ENCODE measurements at places on chromosomes 7 and 10. TPM values are rescaled to one million over a fixed set of nuclear protein-coding genes. Genes with fewer than 3 reads are reported as not detected.

Gene RBM20
- polyA plus RNA-seq, result not detected

Gene CHAT
- not detected for polyA plus RNA-seq

Gene AKR1B1
- 141 TPM for polyA plus RNA-seq

Gene TUBGCP2
- 19.6 TPM for polyA plus RNA-seq

Gene FOXP2
- not detected for polyA plus RNA-seq

Gene SLC29A3
- 14.5 TPM for polyA plus RNA-seq

Gene NOS3
- polyA plus RNA-seq, result 2.8 TPM

Gene FAM241B
- polyA plus RNA-seq, result not detected

Gene BHLHA15
- polyA plus RNA-seq, result 1.8 TPM

Gene CPA2
- polyA plus RNA-seq, result not detected

Gene SEMA3D
- 0.99 TPM for polyA plus RNA-seq

Gene COPS6
- polyA plus RNA-seq, result 128 TPM

Gene OIT3
- not detected for polyA plus RNA-seq

Gene RET
- polyA plus RNA-seq, result not detected

Gene SEC31B
- polyA plus RNA-seq, result 0.55 TPM

Gene NAT16
- polyA plus RNA-seq, result not detected

Gene HECW1
- not detected for polyA plus RNA-seq

Gene MALRD1
- polyA plus RNA-seq, result not detected

Gene PTPRZ1
- polyA plus RNA-seq, result not detected

Gene LLCFC1
- not detected for polyA plus RNA-seq

Gene TMEM270
- not detected for polyA plus RNA-seq

Gene INMT
- polyA plus RNA-seq, result not detected

Gene WNT8B
- not detected for polyA plus RNA-seq

Gene ZNHIT1
- polyA plus RNA-seq, result 49.2 TPM

Gene GPR146
- polyA plus RNA-seq, result 2.6 TPM

Gene ZNF518A
- polyA plus RNA-seq, result 14.3 TPM

Gene C10orf143
- polyA plus RNA-seq, result 15.6 TPM

Gene SHTN1
- polyA plus RNA-seq, result not detected

Gene RSPH10B2
- not detected for polyA plus RNA-seq

Gene IFIT2
- polyA plus RNA-seq, result 10.1 TPM

Gene EGR2
- 3.1 TPM for polyA plus RNA-seq

Gene LIPN
- polyA plus RNA-seq, result not detected

Gene TNPO3
- polyA plus RNA-seq, result 36.2 TPM

Gene NEUROG3
- not detected for polyA plus RNA-seq

Gene GATA3
- 0.14 TPM for polyA plus RNA-seq

Gene DLG5
- polyA plus RNA-seq, result not detected

Gene UBE2H
- 58.3 TPM for polyA plus RNA-seq

Gene PROSER2
- not detected for polyA plus RNA-seq

Gene VSTM4
- polyA plus RNA-seq, result 0.11 TPM

Gene GDF2
- polyA plus RNA-seq, result not detected

Gene CLRN3
- polyA plus RNA-seq, result not detected

Gene SPDYE2B
- polyA plus RNA-seq, result 0.30 TPM

Gene UPK3BL2
- 2.9 TPM for polyA plus RNA-seq

Gene CYP2C9
- not detected for polyA plus RNA-seq

Gene PEX1
- polyA plus RNA-seq, result 8.2 TPM

Gene GRK5
- polyA plus RNA-seq, result 7.2 TPM

Gene C10orf53
- not detected for polyA plus RNA-seq

Gene POLD2
- polyA plus RNA-seq, result 87.0 TPM

Gene CASTOR2
- not detected for polyA plus RNA-seq

Gene C10orf105
- polyA plus RNA-seq, result not detected

Gene MARVELD1
- polyA plus RNA-seq, result not detected
